ENCODE measurements at places on chromosomes 4 and X.

GRCh38 chrX:148784856-148785255, 284.4 kb downstream of the AFF2 start:
- DNase-seq = no peak

- no peak for DNase-seq
These were observed 59.3 kb downstream of the SHROOM2 start for GRCh38 chrX:9845578-9845952.

DNA sequence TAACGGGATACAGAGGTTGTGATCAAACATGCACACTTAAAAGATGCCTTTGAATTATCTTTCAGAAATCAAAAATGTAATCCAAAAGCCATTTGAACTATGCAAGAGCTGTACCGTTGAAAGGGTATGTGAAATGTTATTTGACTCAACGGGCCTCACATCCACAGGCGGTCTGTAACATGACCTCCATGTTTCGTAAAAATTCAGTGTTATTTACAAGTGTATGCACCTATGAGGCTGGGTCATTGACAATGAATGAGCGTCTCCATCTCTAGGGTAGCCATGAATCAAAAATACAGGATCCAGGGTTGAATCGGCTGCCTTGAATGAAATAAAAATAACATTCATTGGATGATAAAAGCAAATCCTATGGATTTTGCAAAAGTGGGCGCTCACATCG, 100.1 kb downstream of the CRLF2 start:
- no peak for DNase-seq

- no peak for DNase-seq
These were observed 15.3 kb downstream of the COQ2 start for GRCh38 chr4:83269256-83269655.

DNA sequence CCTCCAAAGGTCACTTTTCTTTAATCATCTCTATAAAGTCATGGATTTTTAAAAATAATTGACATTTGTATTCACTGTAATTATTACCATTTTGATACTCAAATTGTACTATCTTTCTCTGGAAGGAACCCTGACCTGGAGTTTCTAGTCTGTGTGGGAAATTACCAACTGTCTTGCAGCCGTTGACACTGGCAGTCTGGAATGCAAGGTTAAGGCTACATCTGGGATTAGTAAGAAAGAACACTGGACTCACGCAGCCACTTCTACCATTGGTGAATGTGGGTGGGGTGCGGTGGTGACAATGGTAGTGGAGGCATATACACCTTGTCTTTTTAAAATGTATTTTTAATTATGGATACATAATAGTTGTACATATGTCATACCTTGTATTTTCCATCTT, 40.9 kb downstream of the EGF start:
- DNase-seq = no peak

- no peak for DNase-seq
These were observed 1.0 kb upstream of the LPAR4 start for GRCh38 chrX:78746496-78746895.

- DNase-seq = no peak
These were observed 170.1 kb upstream of the SCML1 start for GRCh38 chrX:17567187-17567586.

All from stimulated activated CD4-positive, alpha-beta T cell treated with anti-CD3 and anti-CD28 coated beads, Interleukin-12 subunit alpha, Interleukin-12 subunit beta, amount 100 ng/mL, for 48 hours (primary cell).